IMR-90 (cell line): ENCODE measurements at places on chromosomes 12 and 14. TPM values are rescaled to one million over a fixed set of nuclear protein-coding genes. Genes with fewer than 3 reads are reported as not detected.
A peak's percentile ranks its signal among the peaks of the same experiment; 100 is the strongest.

DNA sequence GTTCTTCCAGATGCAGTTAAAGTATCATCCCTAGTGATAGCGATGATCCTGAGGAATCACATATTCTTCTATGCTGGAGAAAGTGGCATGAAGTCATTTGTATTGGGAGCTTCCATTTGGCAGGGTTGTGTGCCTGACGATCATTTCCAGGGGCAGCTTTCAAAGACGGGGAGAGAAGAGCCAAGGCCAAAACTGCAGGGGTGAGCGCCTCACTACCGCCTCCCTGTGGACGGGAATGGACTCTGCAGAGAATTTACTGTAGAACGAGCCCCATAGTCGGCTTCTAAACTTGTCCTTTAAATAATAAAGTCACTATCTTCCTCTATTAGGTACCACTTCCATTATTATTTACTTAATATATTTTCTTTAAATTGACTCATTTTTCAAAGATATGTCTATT is 555.9 kb upstream of the TMEM132C start:
- no peaks in the 10 kb centered on the region for H3K36me3 ChIP-seq
- DNase-seq = no peak
- no peak overlapping the region for H3K27ac ChIP-seq
- H3K4me1 ChIP-seq = no peaks in the 10 kb centered on the region

GRCh38 chr12:64824500-64825142 is at the start of gene TBC1D30:
TBC1D30 (plus strand) TSS chr12:64824647; CDS start chr12:64824880, 233 bp downstream.
- DNase-seq = peak; percentile 2
- H3K27me3 ChIP-seq = peaks cover 42% of the 10 kb centered on the region
- H3K4me3 ChIP-seq = peak within 1 kb of the TSS; percentile 33
- H3K36me3 ChIP-seq = no peaks in the 10 kb centered on the region

GRCh38 chr12:3103806-3104205 is 26.6 kb downstream of the TSPAN9 start:
- H3K36me3 ChIP-seq = no peaks in the 10 kb centered on the region
- no peak overlapping the region for H3K27ac ChIP-seq
- no peak for DNase-seq
- H3K27me3 ChIP-seq = no peaks in the 10 kb centered on the region
- no peak overlapping the region for H3K4me3 ChIP-seq
- H3K4me1 ChIP-seq = peaks cover 11% of the 10 kb centered on the region; the same call in 1 of the 2 replicates

The PLCZ1 gene
- not detected in 2 replicates for total RNA-seq

The RASSF8 gene
- 50.5 and 50.8 TPM in 2 replicates for total RNA-seq

The LPCAT3 gene
- 6.4 and 7.0 TPM in 2 replicates for total RNA-seq
